ENCODE measurements at places on chromosomes 12 and 14.

DNA sequence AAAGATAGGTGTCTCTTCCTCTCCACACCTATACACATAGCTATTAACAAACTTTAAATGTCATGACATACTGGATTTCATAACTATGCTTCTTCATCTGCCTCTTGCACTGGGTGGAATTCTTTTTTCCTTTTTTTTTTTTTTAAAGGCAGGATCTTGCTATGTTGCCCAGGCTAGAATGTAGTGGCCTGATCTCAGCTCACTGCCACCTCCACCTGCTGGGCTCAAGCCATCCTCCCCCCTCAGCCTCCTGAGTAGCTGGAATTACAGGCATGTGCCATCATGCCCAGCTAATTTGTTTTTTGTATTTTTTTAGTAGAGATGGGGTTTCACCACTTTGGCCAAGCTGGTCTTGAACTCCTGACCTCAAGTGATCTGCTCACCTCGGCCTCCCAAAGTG is 4.8 kb downstream of the MRPL51 start:
- DNase-seq, result no peak

GRCh38 chr14:92531106-92531873 is 17.7 kb downstream of the RIN3 start:
- DNase-seq, result no peak

DNA sequence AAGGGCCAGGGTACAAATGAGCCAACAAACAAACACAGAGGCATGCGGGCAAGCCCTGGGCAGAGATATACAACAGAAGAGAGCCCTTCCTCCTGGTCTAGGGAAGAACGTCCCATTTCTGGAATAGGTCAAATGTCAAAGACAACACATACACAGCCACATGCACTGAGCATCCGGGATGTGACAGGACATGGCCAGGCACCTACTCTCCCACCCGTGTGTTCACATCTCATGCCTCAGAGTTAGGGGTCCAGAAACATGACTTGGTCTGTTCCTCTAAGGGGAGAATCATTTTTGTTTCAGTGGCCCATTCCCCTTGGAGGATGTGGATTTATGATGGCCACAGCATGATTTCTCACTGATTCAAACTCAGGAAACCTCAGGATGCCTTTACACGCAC is 801 bp upstream of the ASB2 start:
- no peak for DNase-seq

GRCh38 chr12:51971679-51972421 is 20.4 kb downstream of the ACVR1B start:
- DNase-seq, result no peak

DNA sequence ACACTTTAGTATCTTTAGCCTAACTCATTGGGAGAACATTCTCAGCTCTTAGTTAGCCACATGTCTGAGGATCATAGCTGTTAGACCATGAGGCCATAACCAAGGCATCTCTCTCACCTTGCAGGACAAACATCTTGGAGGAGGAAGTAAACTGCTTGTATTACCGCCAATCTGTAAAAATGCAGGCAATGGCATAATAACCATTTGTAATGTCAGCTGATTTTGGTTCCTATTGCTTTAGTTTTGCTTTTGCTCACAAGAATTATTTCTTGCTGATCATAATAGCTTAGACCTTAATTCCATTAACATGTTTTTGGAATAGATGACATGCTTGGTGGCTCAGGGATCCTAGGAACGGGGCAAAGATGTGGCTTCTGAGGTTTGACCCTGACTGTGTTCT is 16.4 kb upstream of the GSG1 start:
- no peak for DNase-seq

DNA sequence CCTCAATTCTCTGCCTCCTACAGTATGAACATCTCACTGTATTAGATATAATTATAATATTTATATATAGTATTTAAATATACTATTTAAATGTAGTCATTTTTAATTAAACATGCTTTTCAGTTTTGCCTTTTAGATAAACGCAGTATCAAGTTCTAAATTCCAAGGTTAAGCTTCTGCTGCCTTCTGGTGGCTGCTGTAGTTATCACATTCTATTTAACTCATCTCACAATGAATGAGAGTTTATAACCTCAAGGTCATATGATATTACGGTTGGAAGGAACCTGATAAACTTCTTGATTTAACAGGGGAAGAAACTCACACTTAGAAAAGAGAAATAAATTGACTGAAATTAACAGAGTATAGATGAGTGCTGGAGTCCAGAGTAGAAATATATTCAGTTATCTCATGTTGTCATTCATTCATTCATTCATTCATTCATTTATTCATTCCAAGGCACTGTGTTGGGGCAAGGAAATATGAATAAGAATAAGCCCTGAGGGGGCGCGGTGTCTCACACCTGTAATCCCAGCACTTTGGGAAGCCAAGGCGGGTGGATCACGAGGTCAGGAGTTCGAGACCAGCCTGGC is 31.9 kb downstream of the GUCY2C start:
- no peak for DNase-seq

DNA sequence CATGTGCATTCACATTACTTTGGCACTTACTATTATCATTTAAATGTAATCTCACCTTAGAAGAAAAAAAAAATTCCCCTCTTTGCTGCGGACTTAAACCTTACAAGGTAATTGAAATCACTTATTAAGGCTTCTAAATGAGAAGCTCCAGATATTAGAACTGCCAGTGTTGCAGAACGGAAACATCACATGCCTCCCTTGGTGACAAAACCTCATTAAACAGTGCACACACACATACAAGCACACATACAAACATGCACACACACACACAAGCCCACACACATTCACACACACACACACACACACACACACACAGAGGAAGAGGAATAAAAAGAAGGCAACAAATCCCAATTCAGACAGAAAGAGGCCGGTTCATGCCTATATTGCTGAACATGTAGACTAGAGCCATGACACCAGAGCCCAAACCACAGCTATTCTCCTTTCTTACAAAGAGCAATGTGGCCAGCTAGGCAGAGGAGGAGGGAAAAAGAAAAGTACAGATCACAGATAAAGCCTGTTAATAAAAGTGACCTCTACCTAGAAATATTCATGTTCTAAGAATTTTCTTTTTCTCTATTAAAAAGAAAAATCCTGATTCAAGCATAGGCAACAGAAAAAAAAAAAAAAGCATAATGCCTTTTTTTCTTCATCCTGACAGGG is 405.2 kb upstream of the FLRT2 start:
- no peak for DNase-seq

GRCh38 chr12:6735448-6736191 is 11.8 kb downstream of the COPS7A start:
- DNase-seq, result no peak
